ENCODE measurements at places on chromosomes 13 and 19. TPM values are rescaled to one million over a fixed set of nuclear protein-coding genes. Genes with fewer than 3 reads are reported as not detected.

VSTM2B gene
- polyA plus RNA-seq, result not detected

CEACAM16 gene
- 0.30 TPM for polyA plus RNA-seq

PPP1R15A gene
- 65.4 TPM for polyA plus RNA-seq

BRME1 gene
- 3.1 TPM for polyA plus RNA-seq

FUT3 gene
- 0.42 TPM for polyA plus RNA-seq

CACTIN gene
- 19.8 TPM for polyA plus RNA-seq

HCN2 gene
- polyA plus RNA-seq, result 0.20 TPM

NALCN gene
- 0.62 TPM for polyA plus RNA-seq

PPP1R13L gene
- polyA plus RNA-seq, result 2.5 TPM

CEACAM6 gene
- polyA plus RNA-seq, result 0.17 TPM

- no peak for DNase-seq
These were observed 5.5 kb downstream of the EBI3 start for GRCh38 chr19:4234862-4235201.

DNA sequence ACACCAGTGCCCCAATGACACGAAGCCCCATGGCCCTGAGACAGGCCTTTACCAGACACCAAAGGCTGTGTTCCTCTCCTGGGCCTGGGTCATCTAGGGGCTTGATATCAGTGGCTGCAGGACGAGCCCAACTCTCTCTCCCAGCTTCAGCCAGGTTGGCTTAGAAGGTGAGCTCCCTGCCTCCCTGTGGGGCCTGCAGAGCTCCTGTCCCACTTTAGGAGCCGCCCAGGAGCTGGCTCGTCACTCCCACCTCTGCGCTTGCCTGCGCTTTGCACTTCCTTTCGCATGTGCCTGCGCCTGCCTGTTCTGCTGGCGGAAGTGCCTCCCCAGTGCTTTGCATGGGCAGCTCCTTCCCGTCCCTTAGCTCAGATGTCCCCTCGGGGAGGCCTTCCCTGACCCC, 4.9 kb downstream of the CALM3 start:
- no peak for DNase-seq

DNA sequence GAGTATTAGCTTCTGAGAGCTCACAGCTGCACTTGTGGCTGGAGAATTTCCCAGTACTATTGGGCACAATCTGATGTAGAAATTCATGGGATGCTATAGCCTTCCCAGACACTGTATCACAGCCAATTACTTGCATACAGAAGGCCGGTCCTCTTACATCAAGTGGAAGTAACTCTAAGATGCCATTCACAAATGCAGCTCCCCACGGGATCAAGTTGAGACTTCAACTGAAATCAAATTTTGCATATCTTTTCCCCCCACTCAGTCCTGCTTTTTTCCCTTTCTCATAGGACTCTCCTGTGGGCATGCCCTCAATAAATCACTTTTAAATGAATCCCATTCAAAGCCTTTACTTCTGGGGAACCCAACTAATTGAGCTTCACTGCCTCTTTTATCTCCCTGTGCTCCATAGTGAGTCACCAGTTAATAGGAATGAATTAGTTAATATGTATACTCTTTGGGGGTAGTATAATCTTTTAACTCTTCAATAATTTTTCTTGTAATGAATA, 1970.8 kb downstream of the OLFM4 start:
- no peak for DNase-seq

DNA sequence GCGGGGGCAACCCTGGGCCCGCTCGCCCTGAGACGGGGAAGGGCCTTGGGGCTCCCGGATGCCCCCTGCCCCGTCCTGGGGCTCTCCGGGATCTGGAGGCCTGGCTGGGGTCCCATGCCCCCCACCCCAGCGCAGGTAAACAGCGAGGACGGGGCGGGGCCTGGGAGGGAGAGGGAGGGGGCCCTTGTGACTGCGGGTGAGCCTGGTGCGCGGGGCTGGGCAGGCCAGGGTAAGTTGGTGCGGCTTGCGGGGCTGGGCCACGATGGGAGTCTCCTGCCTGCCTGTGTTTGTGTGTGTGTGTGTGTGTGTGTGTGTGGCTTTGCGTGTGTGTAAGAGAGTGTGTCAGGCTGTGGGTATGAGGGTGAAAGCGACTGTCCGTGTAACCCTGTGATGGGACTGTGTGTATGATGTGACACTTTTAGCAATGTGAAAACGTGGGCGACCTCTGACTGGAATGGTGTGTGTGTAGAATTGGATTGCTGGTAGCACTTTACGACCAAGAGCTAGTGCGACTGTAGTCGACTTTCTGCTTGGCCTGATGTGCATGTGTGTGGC, 426 bp downstream of the KLC3 start:
- no peak for DNase-seq

DNA sequence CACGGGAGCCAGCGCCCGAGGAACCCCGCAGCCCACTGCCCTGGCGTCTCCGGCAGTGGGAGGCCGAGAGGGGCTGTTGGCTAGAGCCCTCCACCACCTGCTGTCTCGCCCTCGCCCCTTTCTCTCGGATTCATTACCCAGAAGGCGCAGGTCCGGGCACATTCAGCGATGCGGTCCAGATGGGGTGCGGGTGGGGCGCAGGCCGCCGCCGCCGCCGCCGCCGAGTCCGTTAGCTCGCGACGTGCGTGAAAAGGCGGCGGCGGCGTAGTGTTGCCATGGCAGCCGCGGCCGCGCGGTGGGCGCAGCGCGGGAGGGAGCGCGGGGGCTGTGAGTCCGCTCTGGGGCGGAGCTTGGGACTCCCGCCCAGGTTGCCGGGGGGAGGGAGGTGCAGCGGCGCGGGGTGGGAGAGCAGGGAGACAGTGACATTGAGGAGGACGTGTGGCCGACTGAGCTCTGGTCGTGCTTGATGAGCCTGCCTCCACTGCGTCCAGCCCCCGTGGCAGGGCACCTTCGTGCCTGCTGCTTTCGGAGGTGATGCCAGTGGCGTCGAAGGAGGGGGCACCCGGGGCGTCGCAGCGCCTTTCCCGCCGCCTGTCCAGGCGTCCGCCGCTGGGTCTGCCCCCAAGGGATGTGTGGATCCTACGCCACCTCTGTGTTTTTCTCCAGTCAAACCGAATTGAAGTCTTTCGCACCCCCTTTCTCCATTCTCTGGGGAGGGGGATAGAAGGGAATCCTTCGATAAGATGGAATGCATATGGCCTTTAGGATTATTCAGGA, at the start of gene KATNAL1:
Gene KATNAL1, minus strand, starts transcription at position 358 of the 777 bp plus-strand sequence. CDS start 23,774 bp downstream, outside the sequence.
- no peak for DNase-seq

DNA sequence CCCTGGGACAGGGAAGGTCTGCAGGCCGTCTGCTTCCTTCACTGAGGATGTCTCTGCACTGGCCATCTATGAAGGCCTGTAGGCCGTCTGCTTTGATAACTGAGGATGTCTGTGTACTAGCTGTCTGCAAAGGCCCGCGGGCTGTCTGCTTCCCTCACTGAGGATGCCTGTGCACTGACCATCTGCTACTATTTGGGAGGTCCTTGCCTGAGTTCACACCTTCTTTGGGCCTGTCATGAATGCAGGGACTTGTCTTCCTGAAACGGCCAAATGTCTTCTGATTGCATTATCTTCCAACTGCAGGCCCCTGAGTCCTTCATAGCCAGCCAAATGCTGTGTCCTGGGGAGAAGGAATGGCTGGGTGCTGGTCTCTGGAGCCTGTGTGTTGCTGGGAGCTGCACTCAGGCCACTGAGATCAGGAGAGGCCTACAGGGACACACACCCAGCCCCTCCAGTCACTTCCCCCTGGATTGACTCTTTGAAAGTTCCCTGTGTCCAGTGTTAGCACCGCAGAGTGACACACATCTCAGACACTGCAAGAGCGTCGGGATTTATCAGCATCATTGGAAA, 72.9 kb downstream of the TEX29 start:
- no peak for DNase-seq

DNA sequence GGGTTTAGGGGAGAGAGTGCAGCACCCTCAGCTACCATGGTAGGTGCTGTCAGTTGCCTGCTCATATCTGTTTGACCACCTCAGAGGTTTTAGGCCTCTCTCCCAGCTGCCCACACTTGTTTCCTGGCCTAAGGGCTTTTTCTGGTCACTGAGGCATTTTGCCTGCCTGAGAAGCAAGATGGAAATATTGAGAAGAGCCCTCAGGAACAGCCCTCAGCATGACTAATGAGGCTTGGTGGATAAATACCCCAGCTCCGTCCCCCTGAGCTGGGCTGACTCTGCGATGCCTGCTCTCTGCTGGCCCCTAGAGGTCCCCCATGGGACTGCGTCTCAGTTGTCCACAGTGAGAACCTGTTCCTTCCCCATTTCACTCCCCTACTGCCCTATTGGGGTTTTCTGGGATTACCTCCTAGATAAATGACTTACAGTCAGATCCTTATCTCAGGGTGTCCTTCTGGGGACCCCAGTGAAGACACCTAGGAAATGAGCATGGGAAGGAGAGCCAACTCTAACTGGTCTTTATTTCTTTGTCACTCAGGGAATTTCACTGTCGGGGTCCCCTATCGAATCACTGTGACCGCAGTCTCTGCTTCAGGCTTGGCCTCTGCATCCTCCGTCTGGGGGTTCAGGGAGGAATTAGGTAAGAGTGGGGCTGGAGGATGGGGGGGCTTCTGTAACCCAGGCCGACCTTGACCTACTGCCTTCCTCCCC, 13.3 kb downstream of the PALM3 start:
- DNase-seq, result no peak

- no peak for DNase-seq
These were observed 30.6 kb upstream of the ISYNA1 start for GRCh38 chr19:18468517-18468916.

GRCh38 chr13:45162821-45163220, 38.0 kb downstream of the KCTD4 start:
- peak; percentile 64 for DNase-seq

DNA sequence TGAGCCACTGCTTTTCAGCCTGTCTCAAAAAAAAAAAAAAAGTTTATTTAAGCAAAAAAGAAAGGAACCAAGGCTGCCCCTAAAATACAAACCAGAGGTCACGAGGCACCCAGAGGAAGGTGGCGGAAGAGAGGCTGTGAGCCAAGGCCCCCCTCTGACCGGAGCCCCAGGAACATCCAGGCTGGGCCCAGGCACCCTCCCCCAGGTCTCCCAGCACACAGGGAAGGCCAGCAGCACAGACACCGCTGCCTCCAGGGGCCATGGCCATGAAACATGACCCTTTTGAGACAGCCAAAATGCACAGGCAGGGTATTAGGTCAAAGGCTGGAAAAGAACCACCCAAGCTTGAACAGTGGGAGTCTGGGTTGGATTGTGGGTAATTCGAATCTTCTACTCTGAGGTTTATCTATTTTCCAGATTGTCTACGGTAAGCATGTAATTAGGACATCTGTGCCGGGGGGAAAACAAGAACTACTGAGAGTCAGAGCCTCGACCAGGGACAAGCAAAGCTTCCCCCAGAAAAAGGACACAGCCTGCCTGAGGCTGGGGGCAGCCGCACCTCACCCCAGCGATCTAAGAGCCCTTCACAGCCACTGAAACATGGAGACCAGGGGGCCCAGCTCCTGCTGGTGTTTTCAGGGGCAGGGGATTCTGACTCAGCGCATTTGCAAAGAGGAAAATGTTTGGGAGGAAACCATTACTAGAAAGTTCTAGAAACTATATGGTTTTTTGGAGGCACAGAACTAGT, 8.4 kb downstream of the PEX11G start:
- peak; percentile 32 for DNase-seq

GRCh38 chr13:111049791-111050538, 65.1 kb upstream of the ARHGEF7 start:
- DNase-seq, result no peak

DNA sequence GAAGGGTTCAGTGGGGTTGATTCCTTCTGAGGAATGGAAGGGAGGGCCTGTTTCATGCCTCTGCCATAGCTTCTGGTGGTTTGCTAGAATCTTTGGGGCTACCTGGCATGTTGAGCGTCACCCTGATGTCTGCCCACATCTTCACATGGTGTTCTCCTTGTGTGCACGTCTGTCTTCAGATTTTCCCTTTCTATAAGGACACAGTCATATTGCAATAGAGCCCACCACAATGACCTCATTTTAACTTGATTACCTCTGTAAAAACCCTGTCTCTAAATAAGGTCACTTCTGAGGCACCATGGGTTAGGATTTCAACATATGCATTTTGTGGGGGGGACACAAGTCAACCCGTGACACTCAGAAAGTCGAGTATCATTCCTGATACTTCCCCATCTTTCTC, 257.9 kb downstream of the COG6 start:
- DNase-seq, result no peak

- DNase-seq, result no peak
These were observed 732 bp upstream of the MAP1S start for GRCh38 chr19:17718550-17718946.

DNA sequence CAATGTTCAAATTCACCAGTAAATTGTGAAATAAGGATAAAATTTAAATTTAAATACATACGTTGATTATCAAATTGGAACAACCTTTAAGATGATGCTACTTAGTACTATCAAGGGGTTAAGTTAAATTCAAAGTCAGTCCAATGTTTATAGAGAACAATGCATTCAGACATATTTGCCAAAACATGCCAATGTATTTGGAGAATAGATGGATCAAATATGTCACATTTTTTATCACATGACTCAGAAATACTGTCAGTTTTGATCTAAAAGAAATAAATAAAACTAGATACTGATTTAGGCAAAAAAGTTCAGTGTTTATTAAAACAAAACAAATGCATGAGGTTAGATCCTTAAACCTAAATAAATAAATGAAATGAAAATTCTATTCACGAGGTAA, 281.2 kb downstream of the SLITRK5 start:
- no peak for DNase-seq

- no peak for DNase-seq
These were observed 174.3 kb downstream of the TSHZ3 start for GRCh38 chr19:31174948-31175347.

GRCh38 chr19:17953316-17953801, 13.5 kb upstream of the KCNN1 start:
- no peak for DNase-seq

- no peak for DNase-seq
These were observed 10.4 kb upstream of the GIPR start for GRCh38 chr19:45657520-45658167.

GRCh38 chr19:23098988-23099387, 17.8 kb upstream of the ZNF730 start:
- DNase-seq, result no peak

DNA sequence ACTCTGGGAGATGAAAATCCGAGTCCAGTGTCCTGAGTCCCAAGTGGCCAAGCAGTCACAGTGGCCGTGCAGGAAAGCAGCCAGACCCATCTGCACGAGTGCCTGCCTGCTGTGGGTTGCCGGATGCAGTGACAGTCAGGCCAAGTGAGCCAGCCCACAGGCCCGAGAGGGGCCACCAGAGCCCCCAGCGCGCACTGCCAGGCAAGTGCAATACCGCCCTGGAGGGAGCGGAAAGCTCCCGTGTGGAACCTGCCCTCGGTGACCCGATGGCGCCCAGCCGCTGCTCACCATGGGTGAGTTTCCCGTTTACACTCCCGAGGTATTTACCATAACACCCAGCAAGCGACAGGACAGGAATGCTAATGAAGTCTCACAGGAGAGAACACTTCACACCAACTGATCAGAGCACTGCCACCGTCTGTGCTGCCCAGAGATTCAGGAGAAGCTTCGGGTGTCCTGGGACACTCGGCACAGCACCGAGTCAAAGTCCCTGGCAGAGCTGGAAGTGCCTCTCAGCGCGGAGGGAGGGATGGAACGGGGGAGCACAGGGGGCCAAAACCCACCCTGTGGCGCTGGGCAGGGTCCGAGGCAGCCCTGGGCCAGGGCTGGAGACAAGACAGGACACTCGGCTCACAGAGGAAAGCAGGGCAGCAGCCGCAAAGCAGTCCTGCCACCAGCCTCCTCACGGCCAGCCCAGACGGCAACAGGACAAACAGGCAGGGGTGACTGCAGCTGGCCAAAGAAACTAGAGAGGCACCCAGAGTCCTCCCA, 21.3 kb upstream of the TINCR start:
- DNase-seq, result no peak

Measured in muscle of back (tissue), 13 donors.